ENCODE measurements at places on chromosomes 5 and 9. TPM values are rescaled to one million over a fixed set of nuclear protein-coding genes. Genes with fewer than 3 reads are reported as not detected.

GRCh38 chr5:53318303-53318702 lies 162.1 kb upstream of the FST start:
- H3K36me3 ChIP-seq, result no peaks in the 10 kb centered on the region
- no peaks in the 10 kb centered on the region for H3K4me1 ChIP-seq
- no peak overlapping the region for H3K27ac ChIP-seq

DNA sequence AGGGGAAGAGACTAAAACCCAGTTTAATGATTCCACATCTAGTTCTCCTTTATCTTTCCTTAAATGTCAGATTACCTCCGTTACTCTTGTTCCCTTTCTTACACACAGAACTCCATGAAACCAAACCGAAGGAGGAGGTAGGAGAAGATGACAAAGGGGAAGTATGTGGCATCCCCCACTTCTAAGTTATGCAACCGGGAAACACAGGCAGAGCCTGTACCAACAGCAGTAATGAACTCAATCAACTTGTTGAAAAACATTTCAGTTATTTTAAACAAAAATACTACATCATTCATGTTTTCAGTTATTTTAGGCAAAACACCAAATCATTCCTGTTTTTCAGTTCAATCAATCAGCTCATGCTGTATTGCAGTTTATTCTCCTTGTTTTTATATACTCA lies 101.8 kb downstream of the PCSK1 start:
- no peak for DNase-seq
- no peak overlapping the region for H3K27ac ChIP-seq
- H3K4me1 ChIP-seq, result peaks cover 1% of the 10 kb centered on the region
- H3K4me3 ChIP-seq, result no peak overlapping the region
- H3K36me3 ChIP-seq, result no peaks in the 10 kb centered on the region

Gene REEP2
- total RNA-seq, result 4.4 TPM

Gene LMX1B
- total RNA-seq, result not detected

- H3K4me1 ChIP-seq, result peaks cover 7% of the 10 kb centered on the region
- H3K4me3 ChIP-seq, result no peak overlapping the region
- H3K27ac ChIP-seq, result no peak overlapping the region
- no peak for DNase-seq
- H3K36me3 ChIP-seq, result no peaks in the 10 kb centered on the region
Observed at GRCh38 chr9:90086101-90086511, 481.3 kb downstream of the GADD45G start.

Gene FCN2
- total RNA-seq, result not detected

Gene TSSK1B
- 0.15 TPM for total RNA-seq

GRCh38 chr9:94933511-94933828 lies 207.0 kb downstream of the AOPEP start:
- no peaks in the 10 kb centered on the region for H3K36me3 ChIP-seq
- DNase-seq, result no peak
- H3K4me1 ChIP-seq, result peaks cover 18% of the 10 kb centered on the region
- H3K4me3 ChIP-seq, result no peak overlapping the region
- no peaks in the 10 kb centered on the region for H3K27me3 ChIP-seq
- H3K27ac ChIP-seq, result no peak overlapping the region

- H3K27me3 ChIP-seq, result no peaks in the 10 kb centered on the region
- H3K4me3 ChIP-seq, result no peak overlapping the region
- H3K4me1 ChIP-seq, result no peaks in the 10 kb centered on the region
- H3K36me3 ChIP-seq, result no peaks in the 10 kb centered on the region
Observed at GRCh38 chr5:96871027-96871399, 5.3 kb upstream of the ERAP2 start.

DNA sequence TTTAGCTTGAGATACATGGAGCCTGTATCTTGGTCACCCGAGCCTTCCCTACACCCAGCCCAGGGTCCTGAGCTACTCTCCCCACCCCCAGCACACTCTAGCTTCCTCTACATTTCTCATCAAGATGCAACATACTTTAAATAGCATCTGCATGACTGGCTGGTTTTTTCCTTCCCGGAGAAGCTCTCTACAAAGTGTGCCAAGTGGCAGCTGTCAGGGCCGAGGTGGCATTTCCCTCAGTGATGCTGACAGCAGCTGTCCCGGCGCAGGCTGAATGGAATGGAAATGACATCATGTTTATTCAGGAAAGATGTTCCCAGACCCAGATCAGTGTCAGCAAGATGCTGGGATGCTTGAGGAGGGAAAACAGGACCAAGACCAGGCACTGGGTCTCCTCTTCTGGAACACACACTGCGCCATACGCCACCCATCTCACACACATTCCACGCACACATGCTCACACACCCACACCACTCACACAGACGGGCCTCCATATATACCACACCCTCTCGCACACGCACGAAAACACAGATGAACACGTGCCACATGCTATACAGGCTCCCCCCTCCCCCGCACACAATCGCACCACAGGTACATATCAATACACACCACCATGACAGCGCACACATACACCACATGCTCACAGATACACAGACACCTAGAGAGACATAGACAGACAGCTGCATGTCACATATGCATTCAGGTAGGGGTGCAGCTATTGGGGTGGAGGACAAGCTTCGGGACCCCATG lies 67.8 kb downstream of the LHX2 start:
- H3K27me3 ChIP-seq, result no peaks in the 10 kb centered on the region
- H3K4me3 ChIP-seq, result no peak overlapping the region
- no peak for DNase-seq

DNA sequence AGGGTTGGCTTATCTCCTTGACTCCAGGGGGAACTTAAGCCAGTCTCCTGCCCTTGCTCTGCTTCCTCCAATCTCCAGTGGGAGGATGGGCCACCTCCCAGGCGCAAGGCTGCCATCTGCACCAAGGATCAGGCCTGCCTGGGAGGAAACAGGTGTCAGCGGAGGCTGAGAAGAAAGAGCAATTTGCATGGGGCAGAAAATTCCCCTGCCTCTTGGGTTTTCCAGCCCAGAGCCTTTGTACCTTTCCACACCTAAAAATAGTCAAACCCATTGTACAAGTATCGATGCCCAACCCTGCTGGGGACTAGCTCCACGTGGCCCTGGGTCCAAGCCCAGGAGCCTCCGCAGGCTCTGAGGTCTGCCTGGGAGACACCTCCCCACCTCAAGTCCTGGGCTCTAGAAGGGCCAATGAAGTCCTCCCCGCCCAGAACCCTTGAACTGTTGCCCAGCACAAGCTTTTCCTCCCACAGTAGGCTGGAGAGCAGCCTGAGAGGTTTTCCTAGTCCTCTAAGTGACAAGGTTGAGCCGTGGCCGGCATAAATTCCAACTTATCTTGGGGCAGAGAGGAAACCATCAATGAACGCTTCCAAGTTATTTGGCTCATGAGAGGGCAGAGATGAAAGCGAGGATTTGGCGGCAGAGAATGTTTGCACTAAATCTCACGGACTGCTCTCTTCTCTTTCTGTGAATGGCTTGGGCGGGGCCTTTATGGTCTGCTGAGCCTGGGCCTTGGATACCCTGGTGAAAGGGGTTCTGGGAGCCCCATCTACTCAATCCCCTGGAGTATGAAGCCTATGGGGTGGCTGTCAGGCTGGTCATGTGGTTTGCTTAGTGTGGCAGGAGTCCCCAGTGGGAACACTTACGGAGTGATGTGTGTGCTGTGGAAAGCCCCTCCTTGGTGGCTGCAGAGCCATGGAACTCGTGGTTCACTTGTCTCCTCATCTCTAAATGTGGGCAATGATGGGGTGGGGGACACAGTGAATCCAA lies 15.6 kb downstream of the JADE2 start:
- H3K36me3 ChIP-seq, result no peaks in the 10 kb centered on the region
- peaks cover 5% of the 10 kb centered on the region for H3K4me1 ChIP-seq
- H3K27ac ChIP-seq, result no peak overlapping the region
- H3K4me3 ChIP-seq, result no peak overlapping the region
- H3K27me3 ChIP-seq, result no peaks in the 10 kb centered on the region
- no peak for DNase-seq

DNA sequence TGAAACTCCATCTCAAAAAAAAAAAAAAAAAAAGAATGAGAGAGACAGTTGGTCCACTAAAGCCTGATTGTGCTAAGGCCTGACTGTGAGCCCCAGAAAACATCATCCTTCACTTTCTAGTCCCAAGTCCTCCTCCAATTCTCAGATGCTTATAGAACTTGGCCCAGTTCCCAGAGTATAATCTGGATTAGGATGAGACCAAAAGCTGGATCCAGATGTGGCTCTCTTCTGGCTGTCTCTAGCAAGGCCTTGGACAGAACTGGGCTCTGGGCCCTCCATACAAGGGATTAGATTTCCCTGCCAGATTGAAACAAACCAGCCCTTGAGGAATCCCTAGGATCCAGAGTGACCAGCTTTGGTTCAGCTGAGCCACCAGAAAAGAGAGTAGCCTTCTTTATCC lies 98.4 kb upstream of the ZNF366 start:
- H3K27me3 ChIP-seq, result no peaks in the 10 kb centered on the region
- no peaks in the 10 kb centered on the region for H3K36me3 ChIP-seq
- no peak for DNase-seq

- H3K27ac ChIP-seq, result no peak overlapping the region
- no peak for DNase-seq
- H3K27me3 ChIP-seq, result no peaks in the 10 kb centered on the region
- H3K4me3 ChIP-seq, result no peak overlapping the region
Observed at GRCh38 chr5:138989720-138990119, 114.6 kb upstream of the LRRTM2 start.

- peaks cover 22% of the 10 kb centered on the region for H3K4me1 ChIP-seq
- H3K27me3 ChIP-seq, result no peaks in the 10 kb centered on the region
- no peak for DNase-seq
Observed at GRCh38 chr9:95769909-95770433, 105.5 kb upstream of the ERCC6L2 start.

Gene STOM
- total RNA-seq, result 79.3 TPM

Gene SPATA31A3
- total RNA-seq, result not detected

GRCh38 chr5:135850671-135851070 lies 16.2 kb downstream of the SLC25A48 start:
- H3K4me1 ChIP-seq, result no peaks in the 10 kb centered on the region
- DNase-seq, result no peak
- no peak overlapping the region for H3K4me3 ChIP-seq
- no peak overlapping the region for H3K27ac ChIP-seq

GRCh38 chr9:69965416-69966145 lies 78.1 kb upstream of the MAMDC2 start:
- no peaks in the 10 kb centered on the region for H3K27me3 ChIP-seq
- H3K27ac ChIP-seq, result no peak overlapping the region
- no peaks in the 10 kb centered on the region for H3K36me3 ChIP-seq
- H3K4me1 ChIP-seq, result no peaks in the 10 kb centered on the region
- no peak overlapping the region for H3K4me3 ChIP-seq
- no peak for DNase-seq

- no peak for DNase-seq
- no peak overlapping the region for H3K4me3 ChIP-seq
- no peaks in the 10 kb centered on the region for H3K27me3 ChIP-seq
- no peak overlapping the region for H3K27ac ChIP-seq
Observed at GRCh38 chr9:94563548-94563947, 8.7 kb downstream of the PCAT7 start.

Gene PCDHA11
- total RNA-seq, result 0.35 TPM

DNA sequence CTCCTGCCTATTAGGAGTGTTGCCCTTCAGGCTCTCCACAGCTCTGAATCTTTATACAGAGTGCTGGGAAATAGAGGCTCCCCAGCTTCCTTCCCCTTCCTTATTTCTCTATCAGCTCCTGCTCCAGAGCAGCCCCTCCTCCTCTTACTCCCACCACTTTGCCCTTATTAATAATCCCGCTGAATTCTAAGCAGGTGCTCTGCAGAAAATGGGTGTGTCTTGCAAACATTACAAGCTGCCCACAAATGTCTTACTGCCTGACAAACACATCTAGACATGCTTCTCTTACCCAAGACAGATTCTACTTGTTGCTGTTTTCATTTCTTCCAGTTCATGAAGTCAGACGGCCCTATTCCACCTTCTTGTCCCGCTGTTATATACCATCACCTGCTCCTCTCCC lies 6.4 kb downstream of the PHF24 start:
- H3K27me3 ChIP-seq, result no peaks in the 10 kb centered on the region
- H3K4me1 ChIP-seq, result no peaks in the 10 kb centered on the region
- DNase-seq, result no peak
- no peaks in the 10 kb centered on the region for H3K36me3 ChIP-seq
- H3K27ac ChIP-seq, result no peak overlapping the region

Gene ZBED3
- 16.4 TPM for total RNA-seq

GRCh38 chr5:147223343-147223742 lies 11.5 kb upstream of the STK32A start:
- H3K27me3 ChIP-seq, result no peaks in the 10 kb centered on the region
- DNase-seq, result no peak
- no peak overlapping the region for H3K4me3 ChIP-seq
- H3K36me3 ChIP-seq, result no peaks in the 10 kb centered on the region
- H3K27ac ChIP-seq, result no peak overlapping the region

Gene AFAP1L1
- 6.1 TPM for total RNA-seq

GRCh38 chr5:166185185-166185584 lies 2106.3 kb upstream of the WWC1 start:
- no peak for DNase-seq
- H3K27ac ChIP-seq, result no peak overlapping the region
- H3K27me3 ChIP-seq, result no peaks in the 10 kb centered on the region
- H3K4me3 ChIP-seq, result no peak overlapping the region

GRCh38 chr9:81537964-81538363 lies 151.4 kb downstream of the TLE1 start:
- no peaks in the 10 kb centered on the region for H3K4me1 ChIP-seq
- DNase-seq, result no peak

DNA sequence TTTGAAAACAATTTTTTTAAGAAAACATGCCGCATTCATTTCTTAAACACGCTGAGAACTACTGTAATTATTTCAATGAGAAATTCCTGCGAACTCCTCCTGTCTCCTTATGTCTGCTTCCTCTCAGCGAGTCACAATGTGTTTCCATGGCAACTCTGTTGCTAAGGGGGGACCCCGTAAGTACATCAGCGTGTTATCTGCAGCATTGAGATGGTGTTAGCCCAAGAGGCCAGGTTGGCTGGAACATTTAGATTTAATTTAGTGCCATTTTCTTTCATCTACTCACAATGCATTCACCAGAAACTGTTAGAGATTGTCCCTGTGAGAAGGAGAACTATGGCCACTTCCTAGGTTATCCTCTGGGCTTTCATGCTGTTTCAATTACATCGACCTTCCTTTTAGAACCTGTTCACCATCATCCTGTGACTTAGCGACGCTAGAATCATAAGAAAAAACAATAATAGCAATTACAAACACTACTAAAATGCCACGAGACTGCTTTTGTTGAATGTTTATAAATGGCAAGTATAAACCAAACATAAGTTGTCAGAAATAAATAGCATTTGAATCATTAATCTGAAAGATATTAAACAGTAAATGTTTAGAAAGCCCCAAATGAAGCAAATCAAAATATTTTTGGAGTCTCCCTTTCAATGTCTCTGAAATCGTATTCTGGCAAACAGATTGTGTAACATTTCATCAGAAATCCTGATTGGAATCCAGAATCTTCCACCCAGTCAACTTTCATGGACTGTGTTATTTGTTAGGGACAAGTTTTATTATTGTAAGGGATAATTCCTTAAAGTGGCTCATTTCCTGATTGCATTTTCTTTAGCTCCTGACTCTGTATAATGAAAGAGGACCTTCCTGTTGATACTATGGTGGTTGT lies 39.7 kb upstream of the SHC3 start:
- no peaks in the 10 kb centered on the region for H3K36me3 ChIP-seq
- DNase-seq, result no peak
- no peak overlapping the region for H3K27ac ChIP-seq
- no peaks in the 10 kb centered on the region for H3K27me3 ChIP-seq
- no peaks in the 10 kb centered on the region for H3K4me1 ChIP-seq

GRCh38 chr9:14423815-14424261 lies 109.9 kb upstream of the NFIB start:
- H3K4me3 ChIP-seq, result no peak overlapping the region
- H3K27me3 ChIP-seq, result no peaks in the 10 kb centered on the region
- H3K4me1 ChIP-seq, result peaks cover 2% of the 10 kb centered on the region
- no peaks in the 10 kb centered on the region for H3K36me3 ChIP-seq
- DNase-seq, result no peak
- H3K27ac ChIP-seq, result no peak overlapping the region
